Activated T-cell treated with anti-CD3 and anti-CD28 coated beads, Interleukin-2, amount 50 U/mL, for 24 hours (primary cell): ENCODE measurements at places on chromosomes 16 and 17.

DNA sequence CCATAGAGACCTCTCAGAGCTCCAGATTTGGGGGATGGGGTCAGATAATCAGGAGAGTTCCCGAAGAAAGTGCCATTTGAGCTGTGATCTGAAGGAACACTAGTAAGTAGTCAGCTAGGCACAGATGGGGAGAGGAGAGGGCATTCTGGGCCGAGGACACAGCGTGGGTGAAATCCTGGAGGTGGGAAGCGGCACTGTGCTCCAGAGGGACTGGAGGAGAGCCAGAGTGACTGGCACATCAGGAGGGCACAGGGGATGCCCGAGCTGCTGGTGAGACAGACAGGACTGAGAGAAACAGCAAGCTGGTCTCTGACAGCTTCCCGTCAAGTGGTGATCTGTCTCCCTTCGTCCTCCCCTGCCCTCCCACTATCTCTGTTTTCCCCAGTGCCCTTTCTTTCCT lies 40.6 kb downstream of the KNOP1 start:
- no peak overlapping the region for H3K27ac ChIP-seq
- peaks cover 56% of the 10 kb centered on the region for H3K36me3 ChIP-seq
- no peak overlapping the region for H3K4me3 ChIP-seq
- peaks cover 5% of the 10 kb centered on the region for H3K4me1 ChIP-seq

GRCh38 chr17:41539071-41539492 lies 11.0 kb upstream of the KRT19 start:
- peaks cover 11% of the 10 kb centered on the region for H3K27me3 ChIP-seq
- H3K27ac ChIP-seq, result no peak overlapping the region
- H3K36me3 ChIP-seq, result no peaks in the 10 kb centered on the region

- DNase-seq, result no peak
- H3K36me3 ChIP-seq, result no peaks in the 10 kb centered on the region
- peaks cover 11% of the 10 kb centered on the region for H3K27me3 ChIP-seq
- H3K4me3 ChIP-seq, result no peak overlapping the region
- peaks cover 16% of the 10 kb centered on the region for H3K4me1 ChIP-seq
- peak overlapping the region; percentile 48 for H3K27ac ChIP-seq
Measured at GRCh38 chr16:78034530-78034929, 12.2 kb downstream of the CLEC3A start.

GRCh38 chr16:10787304-10787703 lies 31.3 kb downstream of the TVP23A start:
- H3K4me1 ChIP-seq, result no peaks in the 10 kb centered on the region
- DNase-seq, result no peak
- no peak overlapping the region for H3K27ac ChIP-seq
- H3K4me3 ChIP-seq, result no peak overlapping the region
- H3K36me3 ChIP-seq, result no peaks in the 10 kb centered on the region
